ENCODE measurements at places on chromosomes 3 and 15. TPM values are rescaled to one million over a fixed set of nuclear protein-coding genes. Genes with fewer than 3 reads are reported as not detected.

SUCLG2 gene
- 32.3 TPM for polyA plus RNA-seq

DNA sequence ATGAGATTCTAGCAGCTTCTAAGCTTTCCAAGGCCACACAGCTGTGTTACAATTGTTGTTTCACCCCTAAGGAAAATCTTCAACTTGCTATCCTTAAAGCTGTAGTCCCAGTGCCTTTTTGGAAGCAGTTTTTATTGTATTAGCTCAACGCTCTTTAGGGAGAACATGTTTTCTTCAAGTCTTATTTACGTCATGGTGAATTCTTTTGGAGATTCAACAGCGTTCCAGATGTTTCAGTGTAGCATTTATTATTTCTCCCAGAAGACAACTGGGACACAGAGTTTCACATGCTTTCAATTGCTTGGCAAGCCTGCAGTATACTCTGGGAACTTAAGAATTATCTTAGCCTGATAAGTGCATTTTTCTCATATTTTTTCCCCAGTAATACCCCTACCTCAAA lies 888.3 kb downstream of the PLOD2 start:
- no peaks in the 10 kb centered on the region for H3K27me3 ChIP-seq
- no peaks in the 10 kb centered on the region for H3K36me3 ChIP-seq
- no peak overlapping the region for H3K4me3 ChIP-seq
- H3K4me1 ChIP-seq: no peaks in the 10 kb centered on the region
- no peak overlapping the region for H3K27ac ChIP-seq

DNA sequence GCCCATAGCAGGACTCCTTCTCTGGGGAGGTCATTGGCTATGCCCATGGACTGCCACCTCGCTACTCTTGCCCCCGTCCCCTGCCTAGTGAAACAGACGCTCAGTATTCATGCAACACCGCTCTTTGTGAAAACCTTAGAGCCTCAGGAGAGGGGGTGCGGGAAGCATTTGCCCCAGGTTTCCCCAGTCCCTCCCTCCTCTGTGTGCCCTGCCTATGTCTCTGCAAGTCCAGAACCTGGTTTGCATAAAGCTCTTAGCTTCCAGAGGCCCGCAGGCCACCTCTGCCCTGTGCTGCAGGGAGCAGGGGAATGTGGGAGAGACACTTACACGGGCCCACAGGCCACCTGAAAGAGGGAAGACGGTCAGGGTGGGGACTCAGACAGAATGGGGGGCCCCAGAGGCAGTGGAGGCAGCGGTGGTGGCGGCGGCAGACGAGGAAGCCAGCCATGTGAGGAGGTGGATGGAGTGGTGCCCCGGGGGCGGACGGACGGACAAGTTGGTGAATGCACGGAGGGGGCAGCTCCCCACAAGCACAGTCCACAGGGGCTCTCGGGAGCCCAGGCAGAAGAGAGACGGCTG lies 33.8 kb upstream of the CTSH start:
- peaks cover 6% of the 10 kb centered on the region for H3K4me1 ChIP-seq
- H3K27ac ChIP-seq: no peak overlapping the region
- no peaks in the 10 kb centered on the region for H3K27me3 ChIP-seq
- no peak for DNase-seq
- H3K36me3 ChIP-seq: no peaks in the 10 kb centered on the region

DNA sequence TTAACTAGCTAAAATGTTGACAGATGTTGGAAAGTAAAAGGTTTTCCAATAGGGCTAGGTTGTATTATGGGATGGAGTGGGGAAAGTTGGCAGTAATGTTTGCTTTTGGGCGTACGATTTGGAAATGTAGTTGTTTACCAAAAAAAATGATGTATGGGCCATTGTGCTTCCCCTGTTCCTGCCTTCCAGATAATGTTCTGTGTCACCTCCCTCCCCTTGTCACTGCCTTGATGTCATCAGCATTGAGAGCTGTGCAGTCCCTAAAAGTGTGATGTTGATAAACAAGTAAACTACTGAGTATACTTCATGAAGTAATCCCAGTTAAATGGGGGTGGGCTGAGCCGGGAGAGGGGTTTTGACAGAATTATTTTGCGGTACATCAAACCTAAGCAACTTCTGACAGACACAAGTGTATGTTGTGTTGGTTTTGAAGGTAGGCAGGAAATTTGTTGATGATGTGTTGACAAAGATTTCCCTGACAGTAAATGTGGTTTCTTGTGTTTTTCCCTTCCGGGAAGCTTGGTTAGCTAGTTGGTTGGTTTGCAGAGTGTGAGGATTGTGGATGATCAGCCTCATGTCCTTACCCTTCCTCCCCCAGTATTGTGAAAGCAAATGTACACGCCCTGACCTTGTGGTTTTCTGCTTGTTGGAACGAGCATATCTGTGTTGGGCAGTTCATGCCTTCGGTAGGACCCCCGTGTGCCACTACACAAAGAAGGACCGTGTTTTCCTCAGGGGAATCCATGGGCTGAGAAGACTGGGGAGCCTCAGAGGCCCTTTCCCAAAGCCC lies 87.3 kb downstream of the PGPEP1L start:
- no peaks in the 10 kb centered on the region for H3K36me3 ChIP-seq
- H3K4me1 ChIP-seq: peaks cover 26% of the 10 kb centered on the region
- DNase-seq: no peak
- no peak overlapping the region for H3K27ac ChIP-seq

DNA sequence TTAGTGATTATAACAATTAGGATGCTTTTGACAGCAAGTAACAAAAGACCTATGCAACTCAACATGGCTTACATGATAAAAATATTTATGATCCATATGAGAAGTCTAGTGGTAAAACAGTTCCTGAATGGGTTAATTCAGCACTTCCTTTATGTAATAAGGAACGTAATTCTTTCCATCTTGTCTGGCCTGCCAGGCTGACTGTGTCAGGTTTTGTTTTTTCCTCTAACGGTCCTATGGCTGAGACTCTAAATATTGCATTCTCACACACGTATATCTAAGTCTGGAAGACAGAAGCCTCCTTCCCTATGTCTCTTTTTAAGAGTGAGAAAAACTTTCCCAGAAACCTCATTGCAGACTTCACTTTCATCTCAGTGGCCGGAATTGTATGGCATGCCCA lies 50.6 kb downstream of the DUT start:
- no peak for DNase-seq
- H3K36me3 ChIP-seq: no peaks in the 10 kb centered on the region
- no peaks in the 10 kb centered on the region for H3K4me1 ChIP-seq
- no peak overlapping the region for H3K4me3 ChIP-seq
- H3K27ac ChIP-seq: no peak overlapping the region

DNA sequence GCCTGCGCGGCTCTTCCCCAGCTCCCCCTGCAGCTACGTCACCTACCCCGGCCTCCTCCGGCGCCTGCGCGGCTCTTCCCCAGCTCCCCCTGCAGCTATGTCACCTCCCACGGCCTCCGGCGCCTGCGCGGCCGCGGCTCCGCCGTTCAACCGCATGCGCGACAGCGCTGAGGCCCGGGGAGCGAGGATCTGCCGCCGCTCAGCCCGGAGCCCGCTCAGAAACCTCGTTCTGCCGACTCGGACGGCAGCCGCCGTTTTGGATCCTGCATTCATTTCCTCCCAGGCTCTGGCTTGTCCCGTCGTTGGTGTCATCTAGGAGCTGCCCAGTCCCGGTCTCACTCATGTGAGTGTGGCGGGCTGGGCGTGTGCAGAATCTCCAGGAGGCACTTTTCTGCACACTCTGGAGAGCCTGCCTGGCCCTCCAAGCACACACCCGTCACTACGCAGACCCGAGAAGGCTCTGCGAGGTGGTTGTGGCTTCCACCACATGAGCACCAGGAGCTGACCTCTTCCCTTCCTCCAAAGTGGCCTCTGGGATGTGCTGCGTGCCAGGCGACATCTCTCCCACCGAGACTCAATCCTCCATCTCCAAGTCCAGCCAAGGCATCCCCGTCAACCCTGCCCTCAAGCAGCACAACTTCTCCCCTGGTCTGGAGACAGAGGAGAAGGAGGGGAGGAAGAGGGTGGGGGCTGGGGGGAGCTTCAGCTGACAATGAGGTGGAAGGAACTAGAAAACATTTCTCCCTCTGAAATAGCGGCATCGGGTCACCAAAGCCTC lies 165.3 kb downstream of the CHSY1 start:
- DNase-seq: no peak
- H3K4me1 ChIP-seq: peaks cover 9% of the 10 kb centered on the region
- no peak overlapping the region for H3K27ac ChIP-seq
- no peaks in the 10 kb centered on the region for H3K27me3 ChIP-seq
- H3K36me3 ChIP-seq: no peaks in the 10 kb centered on the region

GRCh38 chr3:155495387-155495786 lies 201.9 kb upstream of the STRIT1 start:
- H3K36me3 ChIP-seq: no peaks in the 10 kb centered on the region
- no peak overlapping the region for H3K27ac ChIP-seq

POLR2M gene
- polyA plus RNA-seq: 166 TPM

TRPM1 gene
- 0.12 TPM for polyA plus RNA-seq

DNA sequence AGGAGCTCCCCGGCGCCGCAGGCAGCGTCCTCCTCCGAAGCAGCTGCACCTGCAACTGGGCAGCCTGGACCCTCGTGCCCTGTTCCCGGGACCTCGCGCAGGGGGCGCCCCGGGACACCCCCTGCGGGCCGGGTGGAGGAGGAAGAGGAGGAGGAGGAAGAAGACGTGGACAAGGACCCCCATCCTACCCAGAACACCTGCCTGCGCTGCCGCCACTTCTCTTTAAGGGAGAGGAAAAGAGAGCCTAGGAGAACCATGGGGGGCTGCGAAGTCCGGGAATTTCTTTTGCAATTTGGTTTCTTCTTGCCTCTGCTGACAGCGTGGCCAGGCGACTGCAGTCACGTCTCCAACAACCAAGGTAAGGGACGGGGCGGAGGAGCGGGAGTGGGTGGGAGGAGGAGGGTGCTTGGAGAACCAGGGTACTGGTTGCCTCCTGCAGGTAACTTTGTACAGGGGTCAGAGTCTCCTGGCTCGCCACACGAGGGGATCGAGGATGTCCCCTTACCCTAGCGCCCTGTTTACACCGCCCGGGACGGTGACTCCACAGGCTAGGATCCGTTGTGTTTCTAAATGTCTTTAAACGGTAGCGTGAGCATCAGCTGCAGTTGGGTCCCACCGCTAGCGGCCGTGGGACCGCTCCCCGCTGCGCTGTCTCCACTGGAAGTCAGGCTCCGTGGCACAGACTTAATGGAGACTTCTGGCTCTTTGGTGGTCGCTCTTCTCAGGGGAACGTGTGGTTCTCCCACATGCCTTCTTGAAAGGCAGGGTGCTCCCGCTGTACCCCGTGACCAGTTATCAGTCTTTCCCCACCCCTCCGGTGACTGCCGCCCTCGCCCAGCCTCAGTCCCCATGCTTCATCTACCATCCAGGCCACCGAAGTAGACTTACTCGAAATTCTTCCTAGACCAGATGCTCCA lies 515 bp downstream of the EPHA6 start:
- no peaks in the 10 kb centered on the region for H3K4me1 ChIP-seq
- peak overlapping the region; percentile 41 for H3K4me3 ChIP-seq
- peak; percentile 17 for DNase-seq
- H3K36me3 ChIP-seq: no peaks in the 10 kb centered on the region
- H3K27ac ChIP-seq: peak overlapping the region; percentile 92

DNA sequence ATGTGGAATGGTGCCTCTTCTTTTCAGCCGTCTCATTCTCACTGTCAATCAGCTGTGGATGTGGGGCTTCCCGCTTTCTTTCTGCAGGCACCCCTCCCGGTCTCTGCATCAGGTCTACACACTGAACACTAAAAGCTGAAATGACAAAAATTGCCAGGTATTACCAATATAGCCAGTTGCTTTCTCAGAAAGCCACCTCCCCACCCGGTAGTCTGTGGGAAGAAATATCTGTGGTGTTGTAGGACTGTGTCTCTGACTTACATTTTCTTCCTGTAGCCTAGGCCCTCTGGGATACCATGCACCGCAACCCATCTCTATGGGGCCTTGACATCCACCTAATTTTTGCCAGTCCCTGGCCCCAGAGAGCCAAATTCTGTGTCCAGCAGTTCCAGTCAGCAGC lies 19.2 kb upstream of the EPHB1 start:
- no peaks in the 10 kb centered on the region for H3K27me3 ChIP-seq
- DNase-seq: no peak

DNA sequence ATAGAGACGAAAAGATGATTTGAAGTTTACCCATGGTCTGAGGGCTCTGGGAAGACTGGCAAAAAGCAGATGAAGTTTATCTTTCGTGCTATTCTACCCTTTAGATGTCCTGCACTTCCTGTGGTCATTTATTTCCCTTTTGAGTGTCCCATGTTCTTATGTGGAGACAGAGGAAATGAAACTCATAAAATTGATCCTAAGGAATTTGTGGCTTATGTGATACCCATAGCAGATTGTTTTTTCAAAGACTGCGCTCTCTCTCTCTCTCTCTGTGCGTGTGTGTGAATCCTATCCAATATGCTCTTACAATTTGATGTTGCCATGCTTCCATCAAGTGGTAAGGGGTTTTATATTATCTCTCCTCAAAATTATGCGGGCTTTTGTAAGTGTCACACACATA lies 607.5 kb upstream of the DPPA4 start:
- no peak for DNase-seq
- no peaks in the 10 kb centered on the region for H3K4me1 ChIP-seq
- no peaks in the 10 kb centered on the region for H3K36me3 ChIP-seq

DNA sequence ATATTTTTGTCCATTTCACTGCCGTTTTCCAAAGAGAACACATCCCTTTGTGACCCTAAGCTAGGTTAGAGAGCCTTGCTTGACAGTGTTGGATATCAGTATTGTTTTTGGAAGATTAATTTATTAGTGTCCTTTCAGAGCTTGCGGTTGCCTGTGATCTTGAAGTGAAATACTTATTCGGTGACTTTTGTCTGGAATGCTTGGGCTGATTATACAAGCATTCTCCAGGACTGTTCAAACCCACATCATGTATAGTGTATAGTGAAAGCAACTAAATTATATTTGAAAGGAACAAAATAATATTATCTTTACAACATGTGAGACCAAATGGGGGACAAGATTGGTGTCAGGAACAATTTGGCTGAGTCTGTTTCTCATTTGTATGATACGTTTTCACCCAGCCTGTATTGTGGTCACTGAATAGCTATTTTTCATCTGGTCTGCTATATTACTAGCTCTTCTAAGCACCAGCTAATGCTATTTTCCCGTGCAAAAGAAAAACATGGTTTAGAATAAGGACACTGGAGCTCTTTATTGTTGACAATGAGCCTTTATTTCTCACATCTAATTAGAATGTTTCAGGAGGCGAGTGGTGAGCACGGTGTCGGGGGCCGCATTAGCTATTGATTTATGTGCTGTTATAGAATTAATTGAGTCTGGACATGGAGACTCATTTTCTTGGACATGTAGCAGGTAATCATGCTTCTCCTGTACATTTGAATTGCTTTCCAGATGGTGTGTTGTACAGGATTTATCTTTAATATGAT lies 158.1 kb downstream of the APBA2 start:
- no peak overlapping the region for H3K27ac ChIP-seq
- no peaks in the 10 kb centered on the region for H3K27me3 ChIP-seq
- no peaks in the 10 kb centered on the region for H3K4me1 ChIP-seq
- no peaks in the 10 kb centered on the region for H3K36me3 ChIP-seq
- H3K4me3 ChIP-seq: no peak overlapping the region

NR2F2 gene
- 230 TPM for polyA plus RNA-seq

DNA sequence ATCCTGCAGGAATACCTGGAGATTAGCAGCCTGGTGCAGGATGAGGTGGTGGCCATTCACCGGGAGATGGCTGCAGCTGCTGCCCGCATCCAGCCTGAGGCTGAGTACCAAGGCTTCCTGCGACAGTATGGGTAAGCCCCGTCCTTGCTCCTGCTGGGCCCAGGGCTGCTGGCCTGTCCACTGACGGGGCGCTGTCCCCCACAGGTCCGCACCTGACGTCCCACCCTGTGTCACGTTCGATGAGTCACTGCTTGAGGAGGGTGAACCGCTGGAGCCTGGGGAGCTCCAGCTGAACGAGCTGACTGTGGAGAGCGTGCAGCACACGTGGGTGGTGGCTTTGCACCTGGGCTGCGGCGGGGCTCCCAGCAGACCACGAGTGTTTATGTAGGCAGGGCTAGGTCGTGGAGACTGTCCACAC lies 5.0 kb downstream of the FES start:
- no peak overlapping the region for H3K4me3 ChIP-seq
- H3K27me3 ChIP-seq: no peaks in the 10 kb centered on the region
- no peak overlapping the region for H3K27ac ChIP-seq
- H3K36me3 ChIP-seq: no peaks in the 10 kb centered on the region

CLDND1 gene
- 98.9 TPM for polyA plus RNA-seq

SERPINI2 gene
- 0.33 TPM for polyA plus RNA-seq

ARF4 gene
- polyA plus RNA-seq: 295 TPM

Data from ovary (tissue), 10 donors.